ENCODE measurements at places on chromosomes 6 and 20.

- DNase-seq = peak; percentile 67
Observed at GRCh38 chr6:3990692-3991491, 88.0 kb downstream of the FAM217A start.

DNA sequence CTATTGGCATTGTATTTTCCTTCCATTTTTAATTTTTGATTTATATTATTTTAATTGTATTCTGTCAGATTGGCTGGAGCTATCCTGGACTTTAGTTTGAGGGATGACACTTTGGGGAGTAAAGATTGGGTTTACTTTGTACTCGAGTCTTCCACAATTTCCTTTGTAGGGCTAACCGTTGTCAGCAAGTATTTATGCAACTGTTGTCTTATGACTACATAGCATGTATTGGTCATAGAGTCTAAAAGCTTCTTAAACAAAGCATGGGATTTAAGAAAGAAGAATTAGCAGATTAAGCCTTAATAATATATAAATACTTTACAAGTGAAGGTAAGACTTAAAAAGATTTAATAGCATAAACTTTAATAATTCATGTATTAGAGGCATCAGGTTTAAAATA is 19.6 kb downstream of the FARS2 start:
- no peak for DNase-seq

GRCh38 chr20:1894471-1894950 is 696 bp upstream of the SIRPA start:
- peak; percentile 72 for DNase-seq

GRCh38 chr6:14732844-14733757 is 512.8 kb upstream of the JARID2 start:
- DNase-seq = no peak

DNA sequence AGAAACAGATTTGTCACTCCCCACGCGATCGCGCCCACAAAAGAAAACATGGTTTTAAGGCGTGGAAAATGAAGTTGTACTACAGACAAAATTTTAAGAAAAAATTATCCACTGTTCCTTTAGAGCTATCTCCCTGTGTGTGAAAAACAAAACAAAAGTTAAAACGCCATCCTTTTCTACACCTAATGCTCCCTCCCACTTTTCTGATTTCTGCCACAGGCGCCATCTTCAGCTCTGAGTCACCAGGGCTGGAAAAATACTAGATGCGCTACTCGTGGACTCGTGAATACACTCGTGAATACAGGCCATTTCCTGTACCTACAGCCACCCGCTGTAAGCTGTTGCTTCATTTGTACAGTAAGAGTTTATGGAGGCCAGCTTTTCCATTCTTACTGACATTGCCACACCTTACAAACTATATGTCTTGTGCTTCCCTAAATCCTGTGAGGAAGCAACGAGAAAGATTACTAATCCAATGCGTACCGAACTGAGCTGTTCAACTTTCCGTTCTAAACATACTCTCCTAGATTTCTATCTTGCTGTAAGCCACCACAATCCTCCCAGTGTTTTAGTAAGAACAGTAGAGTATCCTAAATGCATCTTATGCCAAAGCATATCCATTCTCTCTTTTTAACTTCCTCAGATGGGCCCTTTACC is 773 bp upstream of the AHI1 start:
- peak; percentile 70 for DNase-seq

- DNase-seq = no peak
Observed at GRCh38 chr6:119138906-119139541, 60.6 kb upstream of the FAM184A start.

GRCh38 chr6:97052896-97053295 is 128.4 kb downstream of the KLHL32 start:
- no peak for DNase-seq

GRCh38 chr6:170362121-170362520 is 55.6 kb downstream of the FAM120B start:
- no peak for DNase-seq

- no peak for DNase-seq
Observed at GRCh38 chr6:31826793-31827285, 699 bp upstream of the HSPA1B start.

DNA sequence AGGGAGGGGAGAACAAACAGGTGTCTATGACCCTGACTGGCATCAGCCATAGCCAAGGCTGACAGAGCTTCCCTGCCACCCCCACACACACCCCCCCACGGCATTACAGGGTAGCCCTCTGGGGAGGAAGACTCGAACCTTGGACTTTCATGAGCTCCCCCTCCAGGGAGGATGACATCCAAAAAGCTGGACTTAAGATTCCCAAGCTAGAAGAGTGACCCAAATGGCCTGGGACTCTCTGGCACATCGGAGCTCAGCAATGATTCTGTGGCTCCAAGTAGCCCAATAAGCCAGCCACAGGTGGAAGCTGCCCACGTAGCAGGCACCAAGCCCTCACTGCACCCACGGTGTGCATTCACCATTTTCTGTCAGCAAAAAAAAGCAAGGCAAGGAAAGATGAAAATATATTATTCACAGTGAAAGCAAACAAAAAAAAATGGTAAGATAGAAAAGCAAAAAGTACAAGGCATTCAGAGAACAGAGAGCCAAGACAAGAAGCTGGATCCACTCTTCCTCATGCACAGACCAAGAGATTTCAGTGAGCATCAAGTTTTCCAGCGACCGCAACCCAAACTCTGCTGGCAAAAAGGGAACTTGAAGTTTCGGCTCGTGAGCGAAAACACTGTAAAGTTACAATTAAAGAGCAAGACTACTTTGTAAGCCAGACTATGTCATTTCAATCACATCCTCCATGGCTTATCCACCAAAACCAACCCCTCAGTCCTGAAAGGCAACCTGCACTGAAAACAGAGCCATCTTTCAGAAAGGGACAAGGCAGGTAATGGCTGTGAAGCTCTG is 10.9 kb downstream of the JAG1 start:
- DNase-seq = no peak

- peak; percentile 31 for DNase-seq
Observed at GRCh38 chr20:2305029-2305428, 9.2 kb downstream of the TGM3 start.

- DNase-seq = no peak
Observed at GRCh38 chr6:166852451-166852975, 103.8 kb downstream of the RNASET2 start.

DNA sequence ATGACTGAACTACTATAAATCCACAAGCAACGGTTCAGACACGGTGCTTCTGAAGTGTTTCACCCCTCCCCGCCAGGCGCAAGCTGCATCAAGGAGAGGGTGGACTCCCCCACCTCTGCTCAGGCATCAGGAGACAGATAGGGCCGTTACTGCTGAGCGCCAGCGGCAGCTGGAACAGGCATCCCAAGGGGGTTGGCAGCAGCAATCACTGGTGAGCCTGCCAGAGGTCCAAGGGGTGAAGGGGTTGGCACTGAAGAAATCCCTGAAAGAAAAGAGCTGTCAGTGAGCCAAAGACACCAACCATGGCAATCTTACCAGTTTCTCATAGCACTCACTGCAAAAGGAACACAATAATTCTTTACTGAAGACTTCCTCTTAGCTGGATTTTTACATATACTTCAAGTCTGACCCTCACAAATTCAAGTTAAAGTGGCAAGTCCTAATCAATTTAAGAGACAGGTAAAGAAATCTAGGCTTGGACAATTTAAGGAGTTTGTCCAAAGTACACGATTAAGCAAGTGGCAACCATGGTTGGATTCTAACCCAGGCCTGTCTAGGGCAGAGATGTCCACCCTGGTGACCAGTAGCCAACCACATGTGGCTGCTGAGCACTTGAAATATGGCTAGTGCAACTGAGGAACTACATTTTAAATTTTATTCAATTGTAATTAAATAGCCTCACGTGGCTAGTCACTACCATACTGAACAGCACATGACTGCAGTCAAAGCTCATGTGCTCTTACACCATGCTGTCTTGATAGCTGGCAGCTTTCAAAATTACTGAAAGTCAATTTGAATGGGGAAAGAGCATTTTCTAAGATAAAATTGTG is 21.7 kb upstream of the TBC1D20 start:
- DNase-seq = no peak

DNA sequence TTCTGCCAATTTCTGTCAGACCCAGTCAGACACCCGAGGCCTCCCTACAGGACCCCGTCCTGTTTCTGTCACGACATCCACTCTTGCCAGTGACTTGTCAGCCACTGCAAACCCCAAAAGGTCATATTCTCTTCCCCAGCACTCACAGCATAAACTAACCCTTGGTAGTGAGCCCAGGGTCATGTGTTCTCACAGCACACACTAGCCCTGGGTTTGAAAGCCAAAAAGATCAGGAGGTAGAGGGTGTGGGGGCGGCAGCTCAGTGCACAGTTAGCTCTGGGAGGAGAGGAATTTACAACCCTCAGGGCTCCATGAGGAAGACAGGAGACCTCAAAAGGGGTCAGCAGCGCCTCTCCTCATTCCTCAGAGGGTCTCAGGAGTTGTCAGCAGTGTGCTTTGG is 9.9 kb upstream of the SNX9 start:
- DNase-seq = no peak

DNA sequence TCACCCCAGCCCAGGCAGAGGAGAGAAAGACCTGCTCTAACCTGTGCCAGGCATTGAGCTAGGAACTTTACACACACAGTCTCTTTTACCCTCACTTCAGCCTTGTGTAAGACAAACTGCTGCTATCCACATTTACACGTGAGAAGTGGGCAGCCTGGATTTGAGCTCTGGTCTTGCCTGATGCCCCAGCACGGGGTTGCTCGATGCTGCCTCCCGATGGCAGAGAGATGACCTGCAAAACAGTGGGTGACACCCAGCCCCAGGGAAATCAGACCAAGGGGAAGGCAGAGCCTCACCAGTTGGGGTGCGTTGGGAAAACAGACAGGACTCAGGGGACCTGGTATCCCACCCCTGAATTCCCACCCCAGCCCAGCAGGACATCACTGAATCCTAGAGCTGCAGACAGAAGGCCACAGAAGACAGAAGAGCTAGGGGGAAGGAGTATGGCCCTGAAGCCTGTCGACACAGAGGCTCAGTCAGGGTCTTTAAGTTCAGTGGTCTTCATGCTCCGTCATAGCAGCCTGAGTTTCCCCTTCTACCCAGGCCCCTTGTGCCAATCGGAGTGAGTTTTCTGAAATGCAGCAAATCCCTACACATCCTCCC is 990 bp downstream of the BPI start:
- DNase-seq = no peak

DNA sequence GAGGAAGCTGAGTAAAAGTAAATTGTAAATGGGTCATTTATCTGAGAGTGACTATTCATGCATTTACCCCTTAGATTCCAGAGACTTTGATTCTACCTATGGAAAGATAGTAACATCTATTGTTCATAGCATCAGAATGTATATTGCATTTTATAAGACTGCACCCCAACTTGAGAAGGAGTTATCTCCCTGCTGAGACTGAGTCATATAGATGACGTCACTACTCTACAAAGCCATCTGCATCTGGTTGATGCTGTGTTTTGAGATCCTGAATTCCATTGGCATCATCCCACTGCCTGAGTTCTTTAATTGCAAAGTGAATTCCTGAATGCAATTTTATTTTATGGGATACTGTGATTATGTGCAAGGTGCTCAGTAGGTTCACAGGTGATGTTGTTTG is 444.0 kb upstream of the SLC35B3 start:
- no peak for DNase-seq

- DNase-seq = no peak
Observed at GRCh38 chr6:15086348-15087158, 159.3 kb upstream of the JARID2 start.

DNA sequence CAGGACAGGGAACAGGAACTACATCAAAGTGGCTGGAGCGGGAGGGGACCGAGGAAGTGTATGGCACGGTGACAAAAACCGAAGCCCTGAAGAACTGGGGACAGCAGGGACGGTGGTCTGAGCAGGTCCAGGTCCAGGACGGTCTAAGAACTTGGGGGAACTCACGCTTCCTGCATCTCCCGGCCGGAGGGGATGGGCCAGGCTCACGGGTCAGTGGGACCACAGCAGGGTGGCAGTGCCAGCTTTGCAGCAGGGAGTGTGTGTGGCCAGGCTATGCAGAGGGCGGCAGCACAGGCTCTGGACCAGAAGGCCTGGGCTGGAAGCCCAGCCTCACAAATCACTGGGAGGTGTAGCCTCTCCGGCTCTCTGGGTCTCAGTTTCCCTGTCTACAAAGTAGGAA is 123.8 kb downstream of the BMP7 start:
- DNase-seq = no peak

All from NCI-H748 treated with DMSO at 0.1 percent for 48 hours (cell line).